ENCODE measurements at places on chromosomes 11 and 22. TPM values are rescaled to one million over a fixed set of nuclear protein-coding genes. Genes with fewer than 3 reads are reported as not detected.

DNA sequence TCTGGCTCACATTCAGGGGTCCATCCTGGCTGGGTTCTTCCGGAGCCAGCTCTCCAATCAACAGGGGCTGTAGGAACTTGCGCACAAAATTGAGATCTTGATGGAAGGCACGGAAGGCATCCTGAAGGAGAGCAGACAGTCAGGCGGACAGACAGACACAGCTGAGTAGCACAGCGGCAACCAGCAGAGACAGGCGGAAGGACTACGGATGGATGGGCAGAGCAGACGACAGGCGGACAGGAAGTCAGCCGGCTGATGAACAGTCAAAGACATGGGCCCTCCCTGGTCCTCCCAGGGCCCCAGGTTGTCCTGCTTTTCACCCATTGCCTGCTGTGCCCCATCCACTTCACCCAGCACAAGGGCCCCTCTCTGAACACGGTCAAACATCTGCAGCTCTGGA is 11.3 kb downstream of the FADS3 start:
- no peak for ATAC-seq

DNA sequence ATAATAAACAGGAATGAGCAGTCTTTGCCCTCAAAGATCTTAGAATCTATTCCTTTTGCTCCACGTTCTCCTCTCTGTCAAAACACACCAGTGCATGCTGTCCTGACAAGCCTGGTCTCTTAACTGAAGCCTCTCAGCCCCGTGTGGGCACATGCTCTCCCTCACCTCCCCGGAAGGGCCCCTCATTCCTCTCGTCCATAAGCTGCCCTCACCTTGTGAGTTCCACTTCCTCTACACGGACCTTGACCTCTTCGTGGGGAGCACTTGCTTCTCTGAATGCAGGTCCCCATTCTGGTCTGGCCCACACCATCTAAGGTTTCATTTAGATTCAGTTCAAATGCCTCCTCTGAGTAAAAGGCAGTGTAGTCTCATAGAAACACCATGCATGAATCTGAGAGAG is 412.3 kb upstream of the SYN3 start:
- no peak for ATAC-seq

GRCh38 chr11:118111744-118112035 is 24.9 kb upstream of the SMIM35 start:
- ATAC-seq, result no peak

DNA sequence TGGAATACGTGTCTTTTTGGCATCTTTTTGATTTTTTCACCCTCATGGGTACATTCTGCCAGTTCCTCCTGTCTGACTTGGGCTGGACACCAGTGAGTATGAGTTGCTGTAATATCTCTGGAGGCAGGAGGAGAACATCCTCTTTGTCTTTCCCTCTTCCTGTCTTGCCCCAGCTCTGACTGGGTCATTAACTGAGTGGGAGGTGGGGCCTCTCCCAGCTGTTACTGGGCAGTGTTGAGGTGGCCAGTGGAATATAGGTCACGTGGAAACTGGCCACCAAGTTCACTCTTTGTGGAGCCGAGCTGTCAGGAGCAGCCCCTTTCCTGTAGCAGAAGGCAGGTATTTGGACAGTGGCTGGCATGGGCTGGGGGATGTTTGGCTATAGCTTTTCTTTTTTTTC is 2.2 kb downstream of the GLB1L2 start:
- no peak for ATAC-seq

DNA sequence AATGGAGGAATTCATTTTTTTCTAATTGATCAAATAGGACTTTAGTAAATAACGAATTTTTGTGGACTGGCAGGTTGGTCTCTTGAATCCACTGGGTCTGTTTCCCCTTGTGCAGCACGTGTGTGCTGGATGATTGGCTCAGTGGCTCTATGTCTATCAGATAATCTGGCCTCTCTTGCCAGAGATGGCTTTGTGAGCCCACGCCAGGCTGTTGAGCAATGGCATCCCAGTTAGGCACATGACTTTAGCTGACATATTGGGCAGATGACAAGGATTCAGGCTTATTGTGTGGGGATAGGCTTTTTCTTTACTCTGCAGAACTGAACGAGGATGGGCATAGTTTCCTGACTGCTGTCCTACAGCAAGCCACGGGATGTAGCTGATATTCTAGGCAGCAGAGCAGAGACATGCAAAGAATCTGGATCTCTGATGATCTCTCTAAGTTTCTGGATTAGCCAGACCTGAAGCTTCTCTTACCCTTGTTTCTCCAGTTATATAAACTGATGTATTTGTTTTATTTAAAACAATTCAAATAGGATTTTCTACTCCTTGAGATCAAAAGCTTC is 144.9 kb downstream of the ARHGAP42 start:
- ATAC-seq, result peak; percentile 19

DNA sequence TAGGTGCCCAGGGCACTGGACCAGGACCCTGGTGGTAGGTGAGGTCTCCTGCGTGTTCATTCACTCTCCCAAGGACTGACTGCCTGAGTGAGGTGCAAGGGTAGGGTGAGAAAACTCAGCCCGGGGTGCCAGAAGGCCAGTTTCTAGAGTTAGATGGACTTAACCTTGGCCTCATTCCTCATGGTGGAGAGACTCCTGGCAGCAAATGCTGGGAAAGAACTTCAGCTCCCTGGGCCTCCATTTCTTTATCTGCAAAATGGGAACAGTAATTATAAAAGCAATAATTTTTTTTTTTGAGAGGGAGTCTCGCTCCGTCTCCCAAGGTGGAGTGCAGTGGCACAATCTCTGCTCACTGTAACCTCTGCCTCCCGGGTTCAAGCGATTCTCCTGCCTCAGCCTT is 47.7 kb downstream of the TRIOBP start:
- ATAC-seq, result no peak

DNA sequence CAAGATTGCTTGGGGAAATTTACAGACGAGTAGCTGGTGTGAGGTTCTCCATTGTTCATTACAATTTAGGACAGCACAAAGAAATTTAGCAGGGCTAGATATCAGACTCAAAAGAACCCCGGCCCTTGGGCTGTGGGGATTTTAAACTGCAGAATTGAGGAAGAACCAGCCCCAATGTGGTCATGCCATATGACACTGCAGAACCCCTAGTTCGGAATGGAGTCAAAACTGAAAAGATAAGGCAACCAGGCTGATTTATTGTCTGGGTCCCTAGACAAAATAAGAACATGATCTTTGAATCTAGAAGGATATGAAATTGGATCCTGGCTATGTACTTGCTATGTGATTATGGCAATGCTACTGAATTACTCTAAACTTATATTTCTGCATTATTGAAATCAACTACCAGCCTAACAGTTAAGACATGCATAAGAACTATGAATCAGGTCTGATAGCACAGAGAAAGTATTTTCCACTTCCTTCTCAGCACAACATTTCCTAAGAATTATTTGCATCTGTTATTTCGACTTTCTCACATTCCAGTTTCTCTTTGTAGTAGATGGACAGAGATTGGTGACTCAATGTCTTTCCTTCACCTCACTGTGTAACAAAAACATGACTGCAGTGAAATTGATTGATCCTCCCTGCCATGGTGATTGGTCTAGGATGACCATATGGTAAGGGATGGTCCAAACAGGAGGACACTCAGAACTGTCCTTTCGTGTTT is 13.2 kb downstream of the MMP3 start:
- no peak for ATAC-seq

GRCh38 chr11:3109434-3109833 is 52.2 kb upstream of the CARS1 start:
- ATAC-seq, result no peak

DNA sequence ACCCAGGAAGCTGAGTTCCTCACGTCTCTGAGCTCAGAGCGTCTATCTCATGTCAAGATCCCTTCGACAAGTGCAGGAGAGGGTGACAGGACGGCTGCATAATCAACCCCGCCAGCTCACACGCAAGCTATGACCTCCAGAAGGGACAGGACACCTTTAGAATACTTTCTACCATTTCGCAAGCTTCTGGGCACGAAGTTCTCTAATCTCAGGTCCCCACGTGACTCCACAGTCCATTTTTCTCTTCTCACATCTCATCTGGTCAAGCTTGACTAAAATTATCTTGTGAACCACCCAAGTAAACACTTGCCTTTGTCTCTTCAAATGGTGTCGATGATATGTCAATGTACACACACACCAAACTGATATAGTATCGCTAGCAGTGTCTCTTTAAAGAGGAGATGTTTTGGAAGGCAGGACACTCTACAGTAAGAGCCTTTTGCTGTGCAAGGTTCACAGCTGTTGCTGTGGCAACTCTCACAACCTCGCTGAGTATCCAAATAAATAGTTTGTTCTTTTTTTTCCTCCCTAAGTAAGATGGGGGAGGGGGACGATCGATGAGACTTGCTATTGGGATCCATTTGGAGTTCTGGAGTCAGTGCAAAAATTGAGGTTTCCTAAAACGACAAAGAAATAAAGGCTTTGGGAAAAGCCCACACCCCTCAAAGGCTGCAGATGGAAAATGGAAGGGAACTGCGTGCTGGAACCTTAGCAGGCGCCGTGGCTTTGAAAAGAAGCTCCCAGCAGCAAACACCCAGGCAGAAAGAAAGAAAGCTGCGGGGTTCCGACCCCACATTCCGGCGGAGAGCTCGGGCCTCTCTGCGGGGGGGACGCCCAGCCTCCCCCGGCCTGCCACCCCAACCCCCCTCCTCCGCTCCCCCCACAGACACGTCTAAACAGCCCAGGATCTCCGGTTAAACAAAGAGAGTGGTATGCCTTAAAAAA is 215.4 kb upstream of the UBASH3B start:
- ATAC-seq, result peak; percentile 75

DNA sequence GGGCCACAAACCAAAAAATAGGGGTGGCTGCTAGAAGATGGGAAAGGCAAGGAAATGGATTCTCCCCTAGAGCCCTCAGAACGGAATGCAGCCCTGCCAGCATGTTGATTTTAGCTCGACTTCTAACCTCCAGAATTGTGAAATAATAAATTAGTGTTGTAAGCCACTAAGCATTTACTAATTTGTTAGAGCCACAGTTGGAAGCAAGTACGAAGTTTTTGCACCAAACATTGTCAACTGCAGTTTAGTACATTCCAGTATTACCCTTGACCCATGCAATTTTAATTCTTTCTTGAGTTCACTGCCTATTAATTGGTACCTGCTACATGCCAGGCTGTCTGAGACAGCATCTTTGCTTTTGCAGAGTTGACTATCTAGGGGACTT is 32.2 kb downstream of the PARVA start:
- ATAC-seq, result peak; percentile 11

DNA sequence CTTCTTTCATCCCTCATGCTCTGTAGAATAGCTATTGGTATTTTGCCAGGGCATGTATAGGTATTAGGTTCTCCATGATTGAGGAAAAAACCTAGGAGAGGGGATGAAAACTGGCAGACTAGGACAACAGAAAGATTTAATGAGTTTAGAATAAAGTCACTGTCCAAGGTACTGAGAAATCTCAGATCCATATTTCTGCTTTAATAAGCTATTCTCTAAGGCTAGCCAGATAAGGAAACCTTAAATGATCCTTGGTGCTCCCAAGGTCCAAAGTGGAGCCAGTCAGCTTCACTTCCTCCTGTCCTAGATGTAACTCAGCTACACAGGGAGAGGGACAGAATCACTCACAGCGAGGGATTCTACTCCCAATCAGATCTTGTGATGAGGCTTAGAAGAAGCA is 13.7 kb upstream of the CSNK2A3 start:
- no peak for ATAC-seq

GRCh38 chr22:46797355-46797754 is 34.9 kb downstream of the TBC1D22A start:
- no peak for ATAC-seq

- peak; percentile 32 for ATAC-seq
Measured at GRCh38 chr11:102111787-102112508, 1.7 kb downstream of the YAP1 start.

- ATAC-seq, result no peak
Measured at GRCh38 chr22:41856469-41856868, 23.6 kb downstream of the SREBF2 start.

RAG1 gene
- 0.81 TPM for total RNA-seq

KCNC1 gene
- total RNA-seq, result 0.77 TPM

PHETA2 gene
- 19.1 TPM for total RNA-seq

FOXRED1 gene
- 9.9 TPM for total RNA-seq

INS gene
- total RNA-seq, result not detected

ELFN2 gene
- under 0.01 TPM for total RNA-seq

CDON gene
- total RNA-seq, result 27.2 TPM

All from gastroesophageal sphincter (tissue), 4 donors.